ENCODE measurements at places on chromosomes 2 and 18.

- DNase-seq = no peak
Measured at GRCh38 chr18:5461041-5461440, 82.8 kb downstream of the EPB41L3 start.

DNA sequence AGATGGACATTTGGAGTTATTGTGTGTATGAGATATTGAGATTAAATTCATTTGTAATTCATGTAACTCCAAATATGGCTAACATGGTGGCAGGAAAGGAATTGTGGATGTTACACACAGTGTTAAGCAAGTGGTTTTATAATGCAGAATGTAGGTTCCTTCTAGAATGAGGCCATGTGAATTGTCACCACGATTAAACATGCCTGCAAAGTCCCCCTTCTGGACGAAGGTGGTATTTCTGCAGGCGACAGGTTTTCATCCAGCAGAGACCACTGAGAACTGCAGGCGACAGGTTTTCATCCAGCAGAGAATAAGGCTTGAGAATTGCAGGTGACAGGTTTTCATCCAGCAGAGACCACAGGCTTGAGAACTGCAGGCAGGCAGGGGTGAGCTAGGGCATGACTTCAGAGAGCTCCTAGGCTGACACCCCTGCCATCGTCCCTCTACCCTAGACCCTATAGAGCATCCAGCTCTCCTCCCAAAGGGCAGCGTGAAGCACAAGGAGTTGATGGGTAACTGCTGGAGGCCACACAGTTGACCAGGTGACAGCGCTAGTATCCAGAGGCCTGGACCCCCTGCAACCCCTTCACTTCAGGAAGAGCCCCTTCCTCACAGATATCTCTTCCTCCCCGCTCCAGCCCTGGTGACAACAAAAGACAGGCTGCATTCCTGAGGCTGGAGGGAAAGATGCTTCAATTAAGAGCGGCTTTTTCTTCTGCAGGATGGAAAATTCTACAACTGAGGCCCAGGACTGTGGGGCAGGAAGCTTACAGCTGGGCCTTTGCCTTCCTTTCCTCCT, 175.8 kb downstream of the LOXHD1 start:
- peak; percentile 51 for DNase-seq

DNA sequence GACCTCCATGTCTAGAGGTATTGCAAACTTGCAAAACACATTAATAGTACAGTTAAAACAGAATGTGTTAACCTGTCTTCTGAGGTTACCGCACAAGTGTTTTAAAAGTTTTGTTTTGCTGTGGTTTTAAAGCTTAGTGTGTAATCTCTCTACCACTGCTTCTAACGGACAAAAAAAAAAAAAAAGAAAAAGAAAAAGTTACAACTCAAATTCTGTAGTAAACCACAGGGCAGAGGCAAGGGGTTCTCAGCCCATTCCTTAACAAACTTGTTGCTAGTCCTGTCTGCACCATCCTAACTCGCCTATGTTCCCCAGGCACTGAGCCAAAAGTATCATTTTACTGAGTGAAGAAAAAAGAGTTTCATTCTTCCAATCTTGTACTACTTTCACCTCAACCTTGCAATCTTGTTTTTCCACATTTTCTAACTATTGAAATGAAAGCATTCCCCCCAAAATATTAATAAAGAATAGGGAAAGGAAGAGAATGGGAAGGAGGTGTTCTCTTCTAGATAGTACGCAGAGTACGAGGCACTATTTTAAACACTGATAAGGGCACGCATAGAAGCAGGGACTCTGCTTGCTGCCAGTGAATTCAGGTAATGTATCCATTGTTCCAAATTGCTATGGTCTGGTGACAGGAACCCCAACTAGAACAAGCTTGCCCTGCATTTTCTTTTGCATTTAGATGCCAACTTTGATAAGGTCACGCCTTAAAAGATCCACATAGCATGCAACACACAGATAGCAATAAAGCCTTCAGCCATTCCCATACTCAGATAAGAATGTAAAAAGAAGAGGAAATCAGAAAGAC, 47.1 kb downstream of the IKZF2 start:
- peak; percentile 20 for DNase-seq

- peak; percentile 14 for DNase-seq
Measured at GRCh38 chr2:64524604-64525316, 632 bp downstream of the AFTPH start.

DNA sequence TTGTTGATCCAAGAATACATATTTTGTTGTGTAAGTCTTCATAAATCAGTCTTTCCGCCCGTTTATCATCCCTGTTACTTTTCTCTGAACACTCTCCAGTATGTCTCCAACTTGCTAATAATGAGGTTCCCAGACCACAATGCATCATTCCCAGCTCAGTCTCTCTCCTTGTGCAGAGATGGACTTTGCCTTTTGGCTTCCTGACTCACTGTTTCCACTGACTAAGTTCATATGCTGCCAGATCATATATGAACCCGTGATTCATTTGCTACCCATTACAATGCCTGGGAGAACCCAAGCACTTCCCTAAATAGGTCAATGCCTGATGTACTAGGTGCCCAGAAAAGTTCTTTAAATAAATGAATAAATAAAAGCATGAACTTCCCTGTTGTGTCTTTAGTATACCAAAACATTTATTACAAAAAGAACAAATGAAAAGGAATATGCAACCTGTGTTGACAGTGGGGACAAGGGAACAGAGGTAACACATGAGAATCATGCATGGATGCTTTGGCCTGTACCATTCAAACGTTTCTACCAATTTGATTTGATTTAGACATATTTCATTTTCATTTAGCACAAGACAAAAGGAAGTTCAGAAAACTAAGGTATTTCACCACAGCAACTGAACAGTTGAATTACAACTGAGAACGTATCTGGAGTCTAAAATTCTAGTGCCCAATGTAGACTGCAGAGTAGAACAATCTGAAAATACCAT, 215.4 kb upstream of the HNRNPA3 start:
- no peak for DNase-seq

GRCh38 chr2:60657673-60658072, 98.4 kb upstream of the PAPOLG start:
- no peak for DNase-seq

DNA sequence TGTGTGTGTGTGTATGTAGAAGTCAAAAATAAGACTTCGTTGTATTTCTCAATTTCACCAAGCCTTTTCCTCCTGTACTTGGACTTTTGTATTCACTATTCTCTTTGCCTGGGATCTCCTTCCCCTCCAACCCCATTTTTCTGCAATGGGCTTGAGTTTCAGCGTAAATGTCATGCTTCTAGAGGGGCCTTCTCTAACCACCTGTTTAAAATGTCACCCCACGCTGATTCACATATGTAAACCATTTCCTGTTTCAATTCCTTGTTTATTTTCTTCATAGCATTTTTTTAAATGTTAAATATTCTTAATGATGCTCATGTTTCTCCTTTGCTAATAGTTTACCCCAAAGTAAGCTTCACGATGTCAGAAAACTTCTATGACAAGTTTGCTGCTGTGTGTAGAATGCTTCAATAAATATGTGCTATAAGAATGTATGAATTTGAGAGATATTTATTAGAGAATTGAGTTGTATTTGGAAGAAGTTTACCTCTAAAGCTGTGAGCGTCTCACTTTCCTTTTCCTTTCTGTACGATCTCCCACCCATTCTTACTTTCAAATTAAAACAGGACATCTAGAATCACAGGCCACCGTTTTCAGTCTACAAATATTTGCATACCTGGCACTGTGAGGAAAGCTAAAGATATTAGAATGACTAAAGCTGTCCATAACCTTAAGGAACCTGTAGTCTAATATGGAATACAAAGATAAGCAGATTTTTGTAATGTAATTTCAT, 762.4 kb downstream of the LRRTM4 start:
- DNase-seq = no peak

DNA sequence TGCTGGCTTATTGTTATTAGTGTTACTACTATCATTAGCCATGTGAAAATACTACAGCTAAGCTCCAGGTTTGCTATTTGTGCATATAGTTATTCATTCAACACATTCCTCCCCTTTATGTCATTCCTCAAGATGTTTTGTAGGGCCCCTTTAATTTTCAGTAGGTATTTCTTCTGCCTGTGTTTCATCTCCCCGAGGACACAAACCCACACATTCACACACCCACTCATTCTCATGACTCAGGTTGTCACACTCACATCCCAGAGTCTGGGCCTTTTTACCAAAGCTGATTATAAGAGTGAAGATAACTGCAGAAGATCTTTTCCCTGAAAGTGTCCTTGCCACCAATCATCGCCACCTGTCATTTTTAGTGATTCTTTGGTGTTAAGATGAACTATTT, 68.6 kb upstream of the SPOPL start:
- DNase-seq = peak; percentile 21

GRCh38 chr2:237895544-237896506, 36.4 kb downstream of the RAMP1 start:
- no peak for DNase-seq

DNA sequence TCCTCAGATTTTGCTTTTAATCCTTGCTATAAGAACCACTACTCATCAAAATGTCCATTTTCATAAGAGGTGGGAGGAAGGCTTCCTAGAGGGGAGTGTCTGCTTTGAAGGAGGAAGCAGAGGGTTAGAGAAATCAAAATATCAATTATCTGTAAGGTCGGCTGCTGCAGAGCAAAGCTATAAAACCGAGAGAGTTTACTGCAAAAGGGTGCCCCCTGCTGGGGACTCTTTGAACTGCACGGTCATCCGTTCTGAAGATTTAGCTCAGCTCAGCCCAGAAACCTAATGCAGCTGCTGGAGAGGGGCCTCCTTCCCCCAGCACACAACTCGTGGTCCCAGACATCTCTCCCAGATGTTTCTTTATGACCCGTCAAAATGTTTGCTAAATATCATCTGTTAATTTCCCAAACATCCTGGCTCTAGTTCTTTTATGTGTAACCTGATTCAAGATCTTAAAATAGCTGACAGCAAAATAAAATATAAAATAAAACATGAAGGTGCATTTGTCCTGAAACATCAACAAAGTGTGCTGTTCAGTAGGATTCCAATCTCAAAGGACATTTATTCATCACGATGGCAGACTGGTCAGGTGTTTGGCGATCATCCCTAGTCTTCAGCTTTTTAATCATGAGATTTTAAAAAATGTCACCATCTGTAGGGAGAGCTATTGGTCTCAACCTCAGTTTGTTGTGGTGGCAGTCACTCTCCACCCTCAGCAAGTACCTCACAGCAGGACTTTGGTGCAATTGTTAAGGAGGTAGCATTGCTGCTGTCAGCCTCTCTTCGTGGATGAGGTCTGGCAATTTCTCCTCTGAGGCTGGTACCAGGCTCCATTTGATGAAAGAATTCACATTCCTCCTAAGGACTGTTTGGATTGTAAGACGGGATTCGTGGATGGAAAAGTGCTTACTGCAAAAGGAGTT, 185.9 kb downstream of the MTX2 start:
- peak; percentile 61 for DNase-seq

GRCh38 chr2:69469784-69470183, 32.5 kb upstream of the NFU1 start:
- DNase-seq = no peak

GRCh38 chr2:127559454-127559853, 24.0 kb downstream of the MYO7B start:
- DNase-seq = no peak

GRCh38 chr2:185919155-185919554, 180.6 kb downstream of the FSIP2 start:
- DNase-seq = no peak

GRCh38 chr18:29849144-29849543, 1193.4 kb downstream of the DSC3 start:
- DNase-seq = no peak

DNA sequence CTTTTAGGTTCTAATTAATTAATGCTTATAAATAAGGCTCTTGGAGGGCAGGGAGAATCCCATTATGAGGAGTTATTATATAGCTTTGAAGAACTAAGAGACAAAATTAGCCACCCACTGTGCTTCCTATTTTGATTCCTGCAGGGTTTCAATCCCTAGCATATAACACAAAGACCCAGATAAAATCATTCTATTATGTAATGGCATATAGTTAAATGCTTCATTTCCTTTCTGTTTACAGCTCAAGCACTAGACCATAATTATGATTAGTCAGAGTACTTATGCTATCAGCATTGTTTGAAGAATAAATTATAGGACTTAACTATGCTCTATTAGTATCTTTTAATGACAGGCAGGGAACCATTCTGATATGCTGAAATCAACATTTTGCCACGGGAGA, 9.1 kb downstream of the GPR155 start:
- no peak for DNase-seq

DNA sequence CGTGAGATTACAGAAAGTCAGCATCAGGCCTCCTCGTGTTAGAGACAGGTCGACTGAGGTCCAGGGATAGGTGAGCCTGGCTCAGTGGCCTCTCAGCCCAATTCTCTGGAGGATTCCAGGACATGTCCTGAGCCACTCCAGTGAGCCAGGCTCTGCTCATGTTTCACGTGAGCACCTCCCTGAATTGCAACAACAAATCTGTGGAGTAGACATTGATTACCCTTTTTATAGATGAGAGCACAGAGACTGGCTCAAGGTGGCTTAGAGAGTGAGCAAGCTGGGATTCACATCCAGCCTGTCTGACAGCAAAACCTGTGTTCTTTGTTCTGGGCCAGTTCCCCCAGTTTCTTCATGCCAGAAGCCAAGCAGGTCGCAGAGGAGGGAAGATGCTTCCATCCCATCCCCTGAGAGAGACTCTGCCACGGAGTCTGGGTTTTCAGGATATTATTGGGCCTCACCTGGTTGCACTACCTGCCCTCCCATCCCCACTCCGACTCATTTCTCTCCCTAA, 46.4 kb downstream of the HS1BP3 start:
- no peak for DNase-seq

DNA sequence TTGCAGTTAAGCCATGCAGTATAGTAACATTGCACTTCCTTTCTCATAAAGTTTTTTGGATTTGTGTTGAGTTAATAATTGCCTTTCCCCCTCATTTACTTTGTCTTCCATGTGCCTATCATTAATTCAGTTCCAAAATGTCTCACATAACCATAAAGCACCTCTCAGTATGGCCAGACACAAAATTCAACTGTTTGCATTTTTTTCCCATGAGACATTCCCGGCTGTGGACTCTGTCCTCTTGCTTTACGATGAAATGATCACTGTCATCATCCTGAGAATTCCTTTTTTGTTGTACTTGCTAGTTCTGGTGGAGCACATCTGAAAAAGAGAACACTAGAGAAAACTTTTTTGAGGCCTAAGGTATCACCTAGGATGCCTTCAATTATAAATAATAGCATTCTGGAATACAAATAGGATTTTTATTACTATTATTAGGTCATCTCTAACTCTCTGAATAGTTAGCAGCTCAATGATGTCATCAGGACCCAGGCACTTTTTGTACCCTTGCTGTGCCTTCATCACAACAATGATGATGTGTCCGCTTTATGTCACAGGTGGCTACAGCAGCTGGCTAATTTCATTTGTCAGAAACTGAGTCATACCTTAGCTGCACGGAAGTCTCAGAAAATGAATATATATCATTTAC, 8.5 kb upstream of the ATP8B1 start:
- no peak for DNase-seq

GRCh38 chr18:63951302-63951705, 2.2 kb downstream of the HMSD start:
- no peak for DNase-seq

DNA sequence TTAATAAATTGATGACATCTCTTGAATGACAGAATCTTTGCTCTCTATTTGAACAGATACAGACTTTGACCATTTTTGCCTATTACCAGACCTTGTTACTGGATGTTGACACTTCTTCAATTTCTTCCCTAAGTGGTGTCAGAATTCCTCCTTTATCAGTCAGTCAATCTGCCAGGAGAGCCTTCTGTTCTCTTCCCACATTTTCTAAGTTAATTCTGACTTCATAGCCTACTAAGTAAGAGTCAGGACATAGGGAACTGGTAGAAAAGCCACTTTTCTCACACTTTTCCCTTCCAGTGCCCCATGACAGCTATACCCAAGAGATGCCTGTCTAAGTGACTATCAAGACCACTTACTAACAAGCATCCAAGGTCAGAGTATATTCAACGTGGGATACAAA, 1187.5 kb upstream of the NXPH2 start:
- DNase-seq = no peak

Measured in hematopoietic multipotent progenitor cell treated with erythropoietin and hydrocortisone succinate and interleukin-3 and kit ligand, for 8 days (in vitro differentiated cells).